Fibroblast of lung (primary cell): ENCODE measurements at places on chromosomes 6 and 20.

DNA sequence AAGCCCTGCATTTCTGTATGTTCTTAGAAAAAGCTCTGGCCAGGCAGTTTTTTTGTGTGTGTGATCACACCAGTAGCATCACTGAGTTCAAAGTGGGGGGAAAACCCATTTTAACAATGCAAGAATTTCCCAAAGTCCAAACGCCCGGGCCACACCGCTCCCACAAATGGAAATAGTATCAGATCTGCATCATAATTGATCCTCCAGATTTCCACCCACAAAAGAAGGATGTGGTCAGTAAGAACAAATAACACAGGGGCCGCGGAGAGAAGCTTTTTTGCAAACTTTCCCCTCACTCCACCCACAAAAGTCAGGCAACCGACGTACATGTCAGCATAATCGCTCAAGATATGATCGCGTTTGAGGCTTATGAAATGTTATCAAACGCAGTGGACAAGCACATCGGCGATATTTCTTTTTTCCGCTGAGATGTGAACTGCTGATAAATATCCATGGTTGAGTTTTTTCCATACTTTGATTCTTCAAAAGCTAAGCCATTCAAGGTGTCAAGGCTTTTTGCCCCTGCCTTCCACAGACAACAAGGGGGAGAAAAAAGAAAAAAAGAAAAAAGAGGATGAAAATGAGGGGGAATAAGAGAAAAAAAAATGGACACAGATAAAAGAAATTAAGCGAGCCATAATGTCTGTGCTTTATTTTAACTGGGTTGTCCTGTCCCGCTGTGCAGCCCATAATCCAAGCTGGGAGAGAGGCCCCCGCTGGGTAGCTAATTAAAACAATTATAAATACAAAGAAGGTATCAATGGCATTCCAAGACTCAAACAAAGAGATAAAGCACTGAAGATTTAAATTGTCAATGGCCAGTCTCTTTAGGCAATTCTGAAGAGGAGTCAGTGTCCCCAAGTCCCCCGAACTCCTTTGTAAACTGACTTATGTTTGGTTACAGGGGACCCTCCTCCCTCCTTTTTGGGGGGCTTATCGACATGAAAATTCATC is 143.5 kb downstream of the ZFP64 start:
- H3K36me3 ChIP-seq, result no peaks in the 10 kb centered on the region
- no peaks in the 10 kb centered on the region for H3K27me3 ChIP-seq
- H3K4me1 ChIP-seq, result peaks cover 6% of the 10 kb centered on the region
- peak overlapping the region; percentile 10 for H3K4me3 ChIP-seq

DNA sequence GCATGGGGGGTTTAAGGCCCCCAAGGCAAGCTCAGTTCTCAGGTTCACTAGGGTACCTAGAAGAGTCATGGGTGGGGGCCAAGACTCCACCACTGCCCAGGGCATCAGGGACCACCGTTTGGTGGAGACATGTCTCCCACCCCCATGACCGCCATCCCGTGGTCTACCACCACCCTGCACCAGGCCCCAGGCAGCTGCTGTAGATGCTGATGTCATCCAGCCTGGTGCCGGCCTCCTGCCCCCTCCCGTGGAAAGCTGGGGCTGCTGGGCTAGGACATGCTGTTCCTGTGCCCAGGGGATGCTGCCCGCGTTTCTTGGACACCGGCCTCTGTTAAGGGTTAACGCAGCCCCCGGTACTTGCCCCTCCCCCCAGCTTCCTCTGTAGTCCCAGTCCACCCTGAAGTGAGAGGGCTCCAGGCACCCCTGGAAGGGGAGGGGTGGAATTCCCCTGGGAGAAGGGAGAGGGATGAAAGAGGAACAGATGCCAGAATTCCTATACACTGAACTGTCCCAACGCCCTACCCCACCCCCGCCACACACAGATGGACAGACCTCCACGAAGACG is 587 bp downstream of the IP6K3 start:
- H3K4me1 ChIP-seq, result peaks cover 16% of the 10 kb centered on the region
- peak; percentile 56 for DNase-seq
- H3K27me3 ChIP-seq, result peaks cover 11% of the 10 kb centered on the region
- no peak overlapping the region for H3K4me3 ChIP-seq
- no peaks in the 10 kb centered on the region for H3K36me3 ChIP-seq
- H3K27ac ChIP-seq, result peak overlapping the region; percentile 20

GRCh38 chr6:2751871-2752270 is 1.1 kb upstream of the MYLK4 start:
- no peak overlapping the region for H3K4me3 ChIP-seq
- H3K36me3 ChIP-seq, result no peaks in the 10 kb centered on the region
- H3K27ac ChIP-seq, result no peak overlapping the region
- DNase-seq, result no peak
- H3K4me1 ChIP-seq, result no peaks in the 10 kb centered on the region

DNA sequence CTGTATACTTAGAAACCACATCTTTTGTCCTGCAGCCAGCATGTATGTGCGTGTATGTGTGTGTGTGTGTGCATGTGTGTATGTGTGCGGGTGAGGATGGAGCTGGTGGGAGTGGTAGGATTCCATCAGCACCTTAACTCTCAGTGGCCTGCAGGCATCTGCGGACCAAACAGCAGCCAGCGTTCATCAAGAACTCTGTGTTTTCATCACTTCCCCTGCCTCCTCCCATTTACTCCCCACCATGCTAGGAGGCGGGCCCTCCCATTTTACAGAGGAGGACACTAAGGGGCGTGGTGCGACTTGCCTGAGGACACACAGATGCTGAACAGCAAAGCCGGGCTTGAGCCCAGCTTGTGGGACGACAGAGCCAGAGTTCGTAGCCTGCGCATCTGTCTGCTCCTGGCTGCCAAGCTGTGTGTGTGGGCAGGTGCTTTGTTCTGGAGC is 8.9 kb downstream of the VSTM2L start:
- no peak for DNase-seq
- no peak overlapping the region for H3K4me3 ChIP-seq

DNA sequence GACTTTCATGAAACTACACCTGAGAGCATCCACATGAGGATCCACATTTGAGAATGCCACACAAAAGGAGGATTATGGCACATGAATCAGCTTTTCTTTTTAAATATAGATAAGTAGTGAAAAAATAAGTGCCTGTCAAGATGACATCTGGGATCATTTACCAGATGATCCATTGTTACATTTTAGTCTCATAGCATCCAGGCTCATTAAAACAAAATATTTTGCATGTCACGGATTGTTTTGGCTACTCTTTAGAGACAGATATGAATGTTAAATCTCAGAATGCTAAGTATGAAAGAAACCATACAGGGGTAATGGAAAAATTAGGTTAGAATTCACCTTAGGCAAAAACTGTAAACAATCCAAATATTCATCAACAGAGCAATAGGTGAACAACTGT is 66.7 kb downstream of the MYO6 start:
- no peak overlapping the region for H3K27ac ChIP-seq
- no peaks in the 10 kb centered on the region for H3K27me3 ChIP-seq
- H3K4me1 ChIP-seq, result no peaks in the 10 kb centered on the region
- H3K4me3 ChIP-seq, result no peak overlapping the region
- DNase-seq, result no peak

GRCh38 chr6:135680964-135681913 is 170.3 kb upstream of the PDE7B start:
- no peaks in the 10 kb centered on the region for H3K27me3 ChIP-seq
- H3K36me3 ChIP-seq, result no peaks in the 10 kb centered on the region
- H3K4me3 ChIP-seq, result no peak overlapping the region
- H3K27ac ChIP-seq, result no peak overlapping the region
- DNase-seq, result peak; percentile 36
